Stimulated activated CD8-positive, alpha-beta memory T cell treated with anti-CD3 and anti-CD28 coated beads, Interleukin-7, amount 100 ng/mL, for 24 hours (primary cell): ENCODE measurements at places on chromosomes 6 and 20.

DNA sequence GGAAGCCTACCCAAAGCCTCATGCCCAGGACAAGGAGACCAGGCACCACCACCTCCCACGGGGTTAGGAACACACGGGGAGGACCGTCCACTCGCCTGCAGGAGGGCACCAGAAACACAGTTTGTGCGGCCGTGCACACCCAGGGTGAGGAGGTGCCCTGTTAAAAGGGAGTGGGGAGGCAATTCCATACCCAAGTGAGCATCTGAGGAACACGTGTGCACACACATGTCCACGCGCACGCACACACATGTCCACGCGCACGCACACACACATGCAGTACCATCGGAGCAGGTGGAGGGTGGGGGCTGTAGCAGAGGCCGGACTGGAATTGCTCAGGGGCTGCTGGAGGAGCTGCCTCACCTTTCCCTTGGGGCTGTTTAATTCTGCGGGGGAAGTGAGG is 259.4 kb downstream of the TAF4 start:
- DNase-seq: no peak

GRCh38 chr20:8346700-8347270 is 214.7 kb downstream of the PLCB1 start:
- DNase-seq: no peak

DNA sequence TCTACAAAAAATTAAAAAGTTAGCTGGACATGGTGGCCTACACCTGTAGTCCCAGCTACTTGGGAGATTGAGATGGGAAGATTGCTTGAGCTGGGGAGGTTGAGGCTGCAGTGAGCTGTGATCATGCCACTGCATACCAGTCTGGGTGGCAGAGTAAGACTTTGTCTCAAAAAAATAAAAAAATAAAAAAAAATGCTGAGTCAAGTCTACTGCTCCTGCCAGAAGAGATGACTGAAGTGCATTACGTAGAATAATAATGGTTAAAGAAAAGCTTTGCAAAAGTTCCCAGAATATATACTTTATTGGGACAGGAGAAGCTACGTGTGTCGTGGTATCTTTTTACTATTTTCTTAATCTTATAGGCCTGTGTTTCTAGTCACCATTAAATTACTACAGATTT is 125.3 kb downstream of the SLC16A10 start:
- DNase-seq: no peak

- DNase-seq: no peak
Observed at GRCh38 chr6:30709101-30709868, 7.8 kb downstream of the MDC1 start.

GRCh38 chr6:138293428-138294395 is 75.4 kb upstream of the PBOV1 start:
- DNase-seq: no peak

DNA sequence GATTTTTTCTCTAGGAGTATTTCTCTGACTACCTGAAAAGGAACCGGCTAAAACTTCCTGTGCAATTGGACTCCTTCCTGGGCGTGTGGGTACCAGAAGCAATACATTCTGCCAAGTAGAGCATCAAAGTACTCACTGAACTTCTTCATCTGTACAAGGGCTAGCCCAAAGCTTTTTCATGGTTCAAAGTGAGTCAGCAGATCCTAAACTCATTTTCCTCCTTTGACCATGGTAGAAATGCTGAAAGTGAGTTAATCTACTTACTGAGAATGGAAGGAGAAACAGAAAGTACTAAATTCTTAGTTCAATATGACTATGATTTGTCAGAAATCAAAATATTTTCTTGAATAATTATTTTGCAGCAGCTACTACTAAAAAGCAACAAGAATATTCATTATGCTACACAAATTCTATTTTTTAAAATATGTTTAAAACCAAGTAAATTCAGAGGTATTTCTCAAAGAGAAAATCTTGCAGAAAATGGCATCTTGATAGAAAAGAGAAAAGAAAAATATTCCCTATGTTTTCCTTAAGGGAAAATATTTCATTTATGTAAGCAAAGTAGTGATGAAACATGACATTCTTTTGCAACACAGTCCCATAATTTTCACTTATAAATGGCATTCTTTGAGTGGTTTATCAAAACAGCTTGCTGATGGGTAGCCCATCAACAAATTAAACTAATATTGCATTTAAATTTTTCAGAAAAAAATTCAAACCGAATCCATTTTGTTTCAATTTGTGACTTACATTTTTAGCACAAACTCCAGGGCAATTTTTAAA is 3.7 kb upstream of the BEND6 start:
- no peak for DNase-seq

GRCh38 chr6:92682516-92683398 is 736.6 kb downstream of the EPHA7 start:
- no peak for DNase-seq

GRCh38 chr6:3748208-3749066 is 3.1 kb downstream of the PXDC1 start:
- DNase-seq: no peak

DNA sequence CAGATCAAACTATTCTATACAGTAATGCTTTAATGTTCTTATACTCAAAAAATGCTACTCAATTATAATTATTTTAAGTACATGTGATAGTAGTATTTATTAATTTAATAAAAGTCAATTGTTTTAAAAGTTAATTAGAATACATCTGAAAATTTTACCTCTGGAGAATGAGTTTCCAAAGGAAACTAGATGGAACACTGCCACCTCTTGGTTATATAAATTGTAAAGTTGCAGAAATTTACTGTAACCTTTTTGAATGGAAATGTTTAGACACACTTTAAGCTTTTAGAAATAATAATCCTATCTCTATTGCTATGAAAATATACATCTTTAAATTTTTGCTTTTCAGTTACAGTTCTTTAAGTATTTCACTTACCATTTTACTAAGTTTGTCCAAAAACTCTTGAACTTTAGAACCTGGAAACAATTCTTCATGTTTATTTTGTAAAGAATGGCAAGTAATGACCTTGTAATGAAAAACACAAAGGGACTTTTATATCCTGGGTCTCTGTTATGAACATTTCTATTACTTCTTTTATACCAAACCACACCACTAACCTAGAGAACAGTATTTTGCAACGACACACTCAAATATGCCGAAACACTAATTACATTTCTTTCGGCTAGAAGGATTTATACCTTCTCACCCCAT is 10.9 kb upstream of the BMP5 start:
- no peak for DNase-seq

- DNase-seq: no peak
Observed at GRCh38 chr6:153012856-153013255, 10.3 kb upstream of the MTRF1L start.

GRCh38 chr6:35757456-35758123 is 18.8 kb upstream of the CLPSL2 start:
- DNase-seq: no peak

DNA sequence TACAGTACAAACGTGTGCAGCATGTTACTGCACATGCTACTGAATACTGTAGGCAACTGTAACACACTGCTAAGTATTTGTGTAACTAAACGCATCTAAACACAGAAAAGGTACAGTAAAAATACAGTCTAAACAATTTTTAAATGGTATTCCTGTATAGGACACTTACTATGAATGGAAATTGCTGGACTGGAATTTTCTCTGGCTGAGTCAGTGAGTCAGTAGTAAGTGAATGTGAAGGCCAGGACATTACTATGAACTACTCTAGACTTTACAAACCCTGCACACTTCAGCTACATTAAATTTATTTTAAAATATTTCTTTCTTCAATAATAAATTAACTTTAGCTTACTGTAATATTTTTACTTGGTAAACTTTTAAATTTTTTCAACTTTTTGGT is 225.0 kb upstream of the TENT5A start:
- DNase-seq: no peak

GRCh38 chr6:16523606-16524379 is 237.5 kb downstream of the ATXN1 start:
- no peak for DNase-seq

DNA sequence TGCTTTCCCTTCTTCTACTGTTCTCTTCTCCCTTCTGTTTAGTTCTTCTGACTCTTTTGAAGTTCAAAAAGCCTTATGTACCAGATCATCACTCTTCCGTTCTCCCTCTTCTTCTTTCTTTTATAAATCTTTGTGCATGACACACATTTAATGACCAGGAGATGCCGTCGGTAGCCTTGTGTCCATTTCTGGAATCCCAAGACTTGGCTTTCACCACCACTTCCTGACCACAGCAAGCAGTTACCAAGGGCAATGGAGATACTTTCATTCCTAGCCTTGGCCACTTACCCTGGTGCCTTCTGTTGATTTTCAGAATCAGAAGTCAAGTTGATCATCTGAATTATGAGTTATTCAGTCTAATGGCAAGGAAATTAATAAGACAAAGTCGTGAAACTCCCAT is 268.5 kb upstream of the QKI start:
- DNase-seq: no peak

DNA sequence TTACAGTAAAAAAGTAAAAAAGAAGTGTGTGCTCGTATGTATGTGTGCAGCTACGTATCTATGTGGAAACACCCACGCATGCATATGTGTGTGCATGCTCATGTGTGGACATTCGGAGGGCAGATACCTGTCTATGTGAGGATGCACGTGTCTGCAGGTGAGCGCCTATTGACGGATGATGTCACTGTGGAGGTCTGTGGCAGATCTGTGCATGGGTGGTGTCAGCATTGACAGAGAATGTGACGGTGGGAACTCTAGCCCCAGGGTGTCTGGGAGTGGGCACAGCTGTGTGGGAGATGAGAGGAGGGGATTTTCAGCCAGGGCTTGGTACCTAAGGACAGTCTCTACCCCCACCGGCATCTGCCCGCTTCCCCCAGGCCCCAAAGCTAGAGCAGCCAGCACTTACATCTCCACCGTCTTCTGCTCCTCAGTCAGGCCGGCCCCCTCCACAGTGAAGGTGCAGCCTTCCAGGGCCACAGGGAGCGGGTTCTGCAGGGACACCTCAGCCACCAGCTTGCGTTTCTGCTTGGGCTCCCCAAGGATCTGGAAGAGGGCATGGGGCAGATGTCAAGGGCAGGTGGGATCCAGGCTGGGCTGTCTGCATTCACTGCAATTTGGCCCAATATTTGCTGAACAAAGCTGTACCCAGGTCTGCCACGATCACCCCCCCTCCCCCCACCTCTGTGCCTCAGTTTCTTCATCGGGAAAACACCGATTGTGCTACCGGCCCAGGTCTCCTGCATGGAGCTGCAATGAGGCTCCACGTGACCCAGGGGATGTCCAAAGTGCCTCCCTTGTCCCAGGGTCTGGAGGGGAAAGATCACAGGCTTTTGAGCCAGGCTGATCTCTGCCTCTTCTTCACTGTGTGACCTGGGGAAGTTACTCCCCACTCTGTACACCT is 34.1 kb downstream of the TGM2 start:
- DNase-seq: no peak

DNA sequence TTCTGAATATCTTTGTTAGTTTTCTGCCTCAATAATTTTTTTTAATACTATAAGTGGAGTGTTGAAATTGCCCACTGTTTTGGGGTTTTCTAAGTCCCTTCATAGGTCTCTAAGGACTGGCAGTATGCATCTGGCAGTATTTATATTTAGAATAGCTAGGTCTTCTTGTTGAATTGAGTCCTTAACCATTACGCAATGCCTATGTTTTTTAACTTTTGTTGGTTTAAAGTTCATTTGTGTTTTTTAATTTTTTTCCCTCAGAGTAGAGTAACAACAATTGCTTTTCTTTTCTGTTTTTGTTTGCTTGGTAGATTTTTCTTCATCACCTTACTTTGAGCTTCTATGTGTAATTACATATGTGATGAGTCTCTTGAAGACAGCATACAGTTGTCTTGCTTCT is 375.9 kb upstream of the EYS start:
- DNase-seq: no peak

- no peak for DNase-seq
Observed at GRCh38 chr6:170129691-170130171, 161.1 kb downstream of the DLL1 start.

DNA sequence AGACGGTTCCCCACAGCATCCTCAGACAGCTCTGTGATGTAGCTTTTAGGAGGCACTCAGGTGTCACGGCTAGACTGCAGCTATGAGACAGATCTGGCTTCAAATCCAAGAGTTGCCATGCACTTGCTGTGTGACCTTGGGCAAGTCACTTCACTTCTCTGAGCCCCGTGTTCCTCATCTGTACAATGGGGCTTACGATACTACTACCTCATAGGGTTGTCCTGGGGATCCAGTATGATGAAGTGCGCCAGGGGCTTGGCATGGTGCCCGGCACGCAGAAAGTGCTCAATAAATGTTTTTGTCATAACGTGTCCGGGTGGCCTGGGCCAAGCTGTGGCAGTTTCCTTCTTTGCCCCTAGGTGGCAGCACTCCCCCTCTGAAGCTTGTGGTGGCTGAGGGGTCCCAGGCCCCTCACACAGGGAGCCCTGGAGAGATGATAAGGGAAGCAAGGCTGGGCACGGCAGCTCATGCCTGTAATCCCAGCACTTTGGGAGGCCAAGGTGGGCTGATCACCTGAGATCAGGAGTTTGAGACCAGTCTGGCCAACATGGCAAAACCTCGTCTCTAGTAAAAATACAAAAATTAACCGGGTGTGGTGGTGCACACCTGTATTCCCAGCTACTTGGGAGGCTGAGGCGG is 19.1 kb upstream of the CHMP4B start:
- peak; percentile 16 for DNase-seq

DNA sequence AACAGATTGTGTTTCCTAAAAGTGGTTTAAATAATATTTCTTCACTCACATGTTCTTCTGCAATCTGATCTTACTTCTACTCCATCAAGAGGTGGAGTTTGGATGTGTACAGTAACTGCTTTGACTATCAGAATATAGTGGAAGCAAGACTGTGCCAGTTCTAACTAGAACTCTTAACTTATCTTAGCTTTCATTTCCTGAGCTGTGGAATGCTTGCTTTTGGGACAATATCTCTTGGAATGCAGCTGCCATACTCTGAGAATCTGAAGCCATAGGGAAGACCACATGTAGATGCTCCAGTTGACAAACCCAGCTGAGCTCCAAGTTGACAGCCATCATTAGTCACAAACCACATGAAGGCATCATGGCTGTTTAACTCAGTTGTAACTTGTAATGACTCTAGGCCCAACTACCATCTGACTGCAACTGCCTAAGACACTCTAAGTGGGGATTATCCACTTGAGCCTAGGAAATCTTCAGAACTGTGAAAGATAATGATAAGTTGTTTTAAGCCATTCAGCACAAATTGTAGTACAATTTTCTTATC is 40.8 kb upstream of the MAN1A1 start:
- DNase-seq: no peak

GRCh38 chr20:10637563-10637962 is 36.2 kb downstream of the JAG1 start:
- DNase-seq: no peak

GRCh38 chr6:31545291-31545690 is 1.1 kb downstream of the ATP6V1G2 start:
- no peak for DNase-seq

- no peak for DNase-seq
Observed at GRCh38 chr6:34247481-34248197, 1.2 kb downstream of the SMIM29 start.

GRCh38 chr6:130997061-130997753 is 65.8 kb downstream of the EPB41L2 start:
- no peak for DNase-seq

DNA sequence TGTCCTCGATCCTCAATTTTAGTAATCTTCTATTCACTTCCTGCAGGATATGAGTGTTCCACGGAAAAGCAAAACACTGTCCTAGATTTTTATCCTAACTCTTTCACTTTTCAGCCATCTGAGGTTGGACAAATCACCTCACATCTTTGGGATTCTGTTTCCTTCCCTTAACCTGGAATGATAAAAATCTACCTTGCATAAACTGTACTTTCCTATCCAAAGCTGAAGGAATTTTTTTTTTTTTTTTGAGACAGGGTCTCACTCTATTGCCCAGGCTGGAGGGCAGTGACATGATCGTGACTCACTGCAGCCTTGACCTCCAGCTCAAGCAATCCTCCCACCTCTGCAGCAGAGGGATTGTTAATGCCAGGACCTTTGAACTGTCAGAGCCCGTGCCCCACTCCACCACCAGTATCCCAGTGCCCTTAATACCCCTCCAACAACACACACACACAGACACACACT is 20.5 kb downstream of the CAPN11 start:
- DNase-seq: no peak
